RWPE1 (cell line): ENCODE measurements at places on chromosomes 2 and 18.

DNA sequence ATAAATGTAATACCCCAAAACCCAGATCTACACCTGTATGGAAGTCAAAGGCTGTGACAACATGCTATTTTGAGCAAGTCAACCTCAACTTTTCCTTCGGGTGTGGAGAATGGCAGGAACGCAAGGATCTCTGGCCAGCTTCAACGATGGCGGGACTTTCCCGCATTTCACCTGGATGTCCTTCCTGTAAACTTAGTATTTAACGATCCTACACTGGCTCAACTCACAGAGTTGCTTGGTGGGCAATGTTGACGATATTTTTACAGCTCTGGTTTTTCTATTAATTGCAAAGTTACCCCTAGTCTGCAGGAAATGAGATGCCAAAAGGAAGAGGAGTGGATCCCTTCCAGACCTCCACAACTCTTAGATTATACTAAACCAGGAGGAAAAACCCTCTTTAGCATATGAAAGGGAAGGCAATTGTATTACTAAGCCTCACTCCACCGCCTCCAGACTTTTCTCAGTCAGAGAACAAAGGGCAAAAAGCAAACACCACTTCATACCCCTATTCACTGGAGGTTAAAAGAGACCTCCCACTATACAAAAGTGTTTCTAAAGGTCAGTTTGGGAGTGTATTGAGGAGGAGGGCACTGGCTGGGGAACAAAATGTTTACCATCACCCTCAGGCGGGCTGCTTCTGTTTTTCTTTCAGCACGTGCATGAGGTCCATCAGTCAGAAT, 56.5 kb upstream of the ACVR1 start:
- DNase-seq, result no peak

DNA sequence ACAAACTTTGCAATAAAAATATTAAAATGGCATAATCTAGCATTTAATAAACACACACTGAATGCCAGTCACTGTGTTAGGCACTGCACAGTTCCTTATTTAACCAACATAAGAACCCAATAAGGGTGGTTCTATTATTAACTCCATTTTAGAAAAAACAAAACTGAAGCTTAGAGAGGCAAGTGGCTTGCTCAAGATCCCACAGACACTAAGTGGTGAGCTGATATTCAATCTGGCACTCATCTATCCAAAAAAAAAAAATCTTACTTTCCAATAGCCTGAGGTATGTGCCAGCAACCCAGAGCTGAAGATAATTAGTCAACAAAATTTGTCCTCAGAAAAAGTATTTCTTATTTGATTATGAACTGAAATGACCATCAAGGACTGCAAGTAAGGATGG, 799 bp downstream of the CYTIP start:
- DNase-seq, result no peak

DNA sequence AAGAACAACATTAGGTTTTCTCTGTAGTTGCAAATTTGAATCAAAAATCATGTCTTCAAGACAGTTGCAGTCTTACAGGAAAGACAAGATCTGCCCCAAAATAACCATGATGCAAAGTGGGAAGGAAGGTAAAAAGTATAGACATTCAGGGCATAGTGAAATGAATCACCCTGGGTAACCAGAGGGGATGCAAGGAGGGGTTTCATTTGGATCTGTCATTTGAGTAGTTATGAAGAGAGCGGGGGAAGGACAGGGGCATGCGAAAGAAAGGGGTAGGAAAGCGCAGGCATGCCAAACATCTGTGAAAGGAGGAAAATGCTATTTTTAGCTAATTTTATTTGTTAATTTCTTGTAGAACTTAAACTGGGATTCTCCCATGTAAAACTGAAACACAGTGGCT, 219.1 kb upstream of the BOD1L2 start:
- DNase-seq, result no peak

- no peak for DNase-seq
Measured at GRCh38 chr18:23690505-23691068, 1.3 kb downstream of the LAMA3 start.

DNA sequence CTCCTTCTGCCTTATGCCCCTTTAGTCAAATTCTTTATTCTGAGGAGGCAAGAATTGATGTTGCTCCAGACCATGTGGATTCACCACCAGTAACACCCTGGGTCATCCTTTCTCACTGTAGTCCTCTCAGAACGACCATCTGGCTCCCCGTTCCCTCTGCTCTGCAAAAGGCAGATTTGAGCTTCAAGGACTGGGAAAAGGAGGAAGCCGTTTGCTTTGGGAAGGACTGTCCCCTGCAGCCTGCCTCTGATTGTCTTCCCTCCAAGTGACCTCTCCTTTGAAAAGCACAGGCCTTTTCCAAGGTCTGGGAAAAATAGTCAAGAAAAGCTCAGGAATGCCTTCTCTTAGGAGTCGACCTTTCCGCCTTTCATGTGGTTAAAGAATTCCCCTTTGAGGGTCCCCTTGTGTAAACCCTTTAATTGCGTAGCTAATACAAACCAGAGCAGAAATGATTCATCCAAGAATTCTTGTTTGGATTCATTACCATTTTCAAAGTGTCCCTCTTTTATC, 130.1 kb upstream of the COPS8 start:
- no peak for DNase-seq

DNA sequence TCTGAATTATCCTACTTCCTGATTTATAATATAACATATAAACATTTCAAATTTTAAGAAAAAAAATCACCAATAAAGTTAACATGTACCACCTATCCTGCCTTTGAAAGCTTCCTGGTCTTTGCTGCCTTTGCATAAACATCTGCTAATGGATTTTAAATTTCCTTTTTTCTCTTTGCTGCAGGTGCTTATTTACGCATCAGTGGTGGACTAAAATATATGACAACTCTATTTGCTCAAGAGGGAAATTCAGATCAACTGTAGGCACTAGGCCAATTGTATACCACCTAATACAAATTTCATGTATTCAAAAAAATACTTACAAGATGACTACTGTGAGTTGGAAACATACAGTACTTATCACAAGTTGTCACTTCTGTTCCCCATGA, 57.2 kb downstream of the RAD51AP2 start:
- DNase-seq, result no peak

DNA sequence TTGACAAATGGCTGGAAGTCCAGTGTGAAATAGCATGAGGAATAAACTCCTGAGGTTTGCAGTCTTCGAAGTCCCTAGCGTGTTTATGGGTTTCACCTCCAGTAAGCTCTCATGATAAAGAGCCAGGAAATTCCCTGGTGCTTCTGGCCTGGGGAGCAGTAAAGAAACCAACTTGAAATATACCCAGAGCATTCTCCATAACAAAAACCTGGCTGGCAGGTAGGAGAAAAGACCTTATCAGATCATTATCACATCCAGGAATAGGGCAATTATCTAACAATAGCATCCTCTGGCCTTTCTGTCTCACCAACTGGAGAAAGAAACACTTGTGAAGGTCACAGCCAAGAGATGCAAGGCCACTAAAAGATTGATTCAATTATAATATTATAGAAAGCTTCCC, 513.6 kb upstream of the LRRTM4 start:
- DNase-seq, result no peak

GRCh38 chr2:108910541-108911396, 78.3 kb downstream of the EDAR start:
- DNase-seq, result no peak

DNA sequence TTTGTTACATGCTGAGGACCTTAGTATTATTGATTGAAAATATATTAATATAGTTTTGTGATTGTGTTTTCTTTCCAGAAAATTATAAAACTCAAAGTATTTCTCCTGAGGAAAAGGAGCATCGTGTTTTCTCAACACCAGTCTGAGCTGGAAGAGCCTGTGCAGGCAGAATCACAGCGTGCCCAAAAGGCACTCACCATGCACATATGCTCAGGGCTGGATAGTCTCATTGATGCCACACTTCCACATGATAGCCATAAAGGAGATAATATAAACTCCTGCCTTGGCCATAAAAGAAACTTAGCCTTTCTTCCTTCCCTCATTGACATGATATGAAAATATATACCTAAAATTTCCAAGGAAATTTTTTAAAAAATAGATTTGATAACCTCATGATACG, 4.0 kb downstream of the PDE1A start:
- no peak for DNase-seq

DNA sequence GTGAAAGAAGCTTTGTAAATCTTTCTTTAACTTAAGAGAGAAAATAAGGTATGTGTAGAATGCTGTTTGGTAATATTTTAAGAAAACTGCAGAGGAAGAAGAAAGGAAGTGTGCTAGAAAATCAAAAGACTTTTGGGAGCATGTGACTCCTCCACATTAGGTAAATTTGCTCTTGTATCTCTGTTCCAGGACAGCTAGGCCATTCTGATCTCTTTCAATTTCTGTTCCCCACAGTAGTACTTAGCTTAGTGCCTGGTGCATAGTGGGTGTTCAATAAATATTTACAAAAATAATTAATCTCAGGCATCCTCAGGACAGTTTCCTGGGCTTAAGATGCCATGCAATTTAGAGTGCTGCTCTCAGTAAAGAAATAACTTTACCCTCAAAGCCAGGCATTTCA, 105.0 kb downstream of the GPD2 start:
- DNase-seq, result no peak

DNA sequence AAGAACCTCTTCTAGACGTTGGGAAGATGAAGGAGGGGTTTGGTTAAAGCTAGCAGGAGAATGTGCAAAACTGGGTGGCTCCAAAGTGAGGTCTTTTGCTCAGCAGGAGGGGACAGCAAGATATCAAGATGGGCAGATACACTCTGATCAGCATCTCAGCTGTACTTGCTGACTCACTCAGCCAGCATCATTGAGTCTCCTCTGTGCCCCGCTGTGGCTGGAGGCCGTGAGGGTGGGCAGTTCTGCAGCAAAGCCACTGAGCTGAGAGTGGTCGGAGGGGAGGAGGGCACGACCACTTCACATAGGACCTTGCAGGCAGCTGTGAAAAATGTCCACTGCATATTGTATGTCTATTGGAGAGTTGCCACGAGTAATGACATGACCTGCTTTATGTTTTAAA, 152.0 kb downstream of the CAPN13 start:
- no peak for DNase-seq

- no peak for DNase-seq
Measured at GRCh38 chr2:72004201-72004915, 143.3 kb downstream of the CYP26B1 start.

GRCh38 chr2:55761024-55761423, 67.4 kb upstream of the PNPT1 start:
- no peak for DNase-seq

GRCh38 chr2:112962308-112963175, 15.3 kb upstream of the IL36G start:
- no peak for DNase-seq

DNA sequence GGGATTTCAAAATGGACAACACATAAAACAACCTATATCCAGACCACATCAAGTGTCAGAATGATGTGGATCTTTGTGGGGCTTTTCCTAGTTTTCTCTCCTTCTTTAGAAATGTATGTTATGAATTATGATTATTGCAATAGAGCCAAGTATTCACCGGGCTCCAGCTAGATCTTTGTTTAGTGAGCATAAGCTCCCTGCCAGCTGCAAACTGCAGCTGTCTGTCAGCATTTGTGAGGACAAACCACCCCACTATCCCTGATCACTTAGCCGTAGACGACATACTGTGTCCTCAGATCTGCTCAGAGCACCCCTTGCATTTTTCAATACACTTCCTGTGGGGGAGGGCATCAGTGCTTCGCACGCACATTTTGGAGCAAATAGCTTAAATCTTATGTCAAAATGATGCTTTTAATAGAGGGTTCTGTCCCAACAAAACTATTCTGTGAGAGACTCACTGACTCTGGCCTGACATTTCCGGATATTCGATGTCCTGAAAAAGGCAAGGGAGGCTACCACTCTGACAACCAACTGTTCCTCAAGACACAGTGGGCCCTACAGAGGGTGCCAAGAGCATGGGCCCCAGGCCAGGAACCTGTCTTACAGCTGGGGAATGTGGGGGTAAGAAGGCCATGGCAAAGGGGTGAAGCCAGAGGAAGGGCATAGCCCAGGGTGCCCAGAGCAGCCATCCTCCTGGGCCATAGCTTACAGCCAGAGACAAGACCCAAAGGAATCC, 346.0 kb downstream of the ARHGAP15 start:
- no peak for DNase-seq
